GM12878 (cell line): ENCODE measurements at places on chromosomes 3 and 15.

DNA sequence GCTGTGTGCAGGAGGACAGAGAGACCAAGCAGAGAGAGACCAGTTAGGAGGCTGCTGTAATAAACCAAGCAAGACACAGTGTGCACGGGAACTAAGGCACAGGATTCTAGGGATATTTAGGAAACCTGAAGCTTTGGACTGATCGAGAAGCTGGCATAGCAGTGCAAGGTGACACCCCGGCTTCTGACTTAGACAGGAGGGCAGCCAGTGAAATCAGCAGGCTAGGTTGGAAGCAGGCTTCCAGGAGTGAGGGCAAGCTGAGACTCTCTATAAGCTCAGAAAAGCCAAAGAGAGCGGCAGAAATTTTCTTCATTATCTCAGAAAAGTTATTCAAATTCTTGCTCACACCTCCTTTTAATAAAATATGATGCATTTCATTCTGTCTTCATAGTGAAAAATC lies 104.6 kb downstream of the LIPC start:
- DNase-seq: no peak

GRCh38 chr3:101038393-101038792 lies 45.2 kb upstream of the ABI3BP start:
- DNase-seq: no peak

DNA sequence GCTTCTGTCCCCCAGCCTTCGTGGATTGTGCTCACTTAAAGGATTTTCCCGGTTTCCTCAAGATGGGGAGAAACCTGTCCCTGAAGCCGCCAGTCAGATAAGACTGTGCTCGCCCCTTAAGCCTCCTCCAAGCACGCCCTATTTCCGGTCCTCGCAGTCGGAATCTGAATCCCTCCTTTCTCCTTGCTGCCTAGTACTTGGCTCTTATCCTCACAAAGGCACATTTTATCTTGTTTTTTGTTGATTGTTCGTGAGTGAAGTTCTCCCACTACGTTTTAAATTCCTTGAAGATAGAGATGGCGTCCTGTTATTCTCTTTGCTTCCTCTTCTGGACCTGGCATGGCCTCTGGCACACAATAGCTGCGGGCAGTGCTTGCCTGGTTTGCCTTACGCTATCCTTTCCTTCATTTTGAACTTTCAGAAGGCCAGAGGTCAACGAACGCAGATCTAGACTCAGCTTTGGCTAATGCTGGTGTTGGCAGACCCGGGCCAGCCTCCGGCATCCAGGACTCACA lies 1.7 kb downstream of the CLDN11 start:
- no peak for DNase-seq

- no peak for DNase-seq
These were observed 128.4 kb downstream of the XXYLT1 start for GRCh38 chr3:195142519-195142918.

- DNase-seq: no peak
These were observed 107.9 kb upstream of the ARL6 start for GRCh38 chr3:97656638-97657037.

GRCh38 chr15:81851325-81851724 lies 194.5 kb downstream of the MEX3B start:
- DNase-seq: no peak

DNA sequence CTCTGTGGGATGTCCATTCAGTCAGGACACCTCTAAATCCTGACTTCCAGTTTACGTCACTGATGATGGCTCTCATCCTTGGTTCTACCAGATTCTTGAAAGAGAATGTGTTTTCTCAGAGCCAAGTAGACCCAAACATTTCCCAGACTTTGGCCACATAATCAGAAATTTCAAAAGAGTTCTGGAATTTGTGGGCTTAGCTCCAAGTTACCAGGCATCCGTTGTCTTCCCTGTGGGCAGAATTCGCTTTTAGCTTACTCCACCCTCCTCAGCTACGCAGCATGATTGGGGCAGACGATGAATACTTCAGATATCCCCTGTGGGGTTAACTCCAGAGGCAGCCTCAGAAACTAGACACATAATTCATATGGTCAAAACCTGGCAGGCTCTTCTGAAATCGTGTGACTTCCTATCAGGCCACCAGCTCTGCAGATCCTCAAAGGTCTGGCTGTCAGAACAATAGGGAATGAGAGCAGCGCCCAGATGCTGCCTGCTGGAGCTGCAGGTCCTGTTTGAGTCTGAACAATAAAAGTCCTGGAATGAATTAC lies 30.6 kb downstream of the CRTC3 start:
- DNase-seq: no peak

DNA sequence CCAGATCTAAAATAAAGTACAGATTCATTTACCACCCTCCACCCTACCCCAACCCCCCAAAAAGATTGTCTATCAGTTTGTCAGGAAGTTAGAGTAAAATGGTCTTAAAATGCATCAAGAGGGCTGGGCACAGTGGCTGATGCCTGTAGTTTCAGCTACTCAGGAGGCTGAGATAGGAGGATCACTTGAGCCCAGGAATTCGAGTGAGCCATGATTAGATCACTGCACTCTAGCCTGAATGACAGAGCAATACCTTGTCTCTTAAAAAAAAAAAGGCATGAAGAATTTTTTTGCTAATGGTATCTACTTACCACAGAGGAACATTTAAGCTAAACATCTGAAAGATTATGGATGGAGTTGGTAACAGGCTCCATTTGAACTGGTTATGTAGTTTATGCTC lies 71.0 kb downstream of the RBM6 start:
- DNase-seq: no peak

DNA sequence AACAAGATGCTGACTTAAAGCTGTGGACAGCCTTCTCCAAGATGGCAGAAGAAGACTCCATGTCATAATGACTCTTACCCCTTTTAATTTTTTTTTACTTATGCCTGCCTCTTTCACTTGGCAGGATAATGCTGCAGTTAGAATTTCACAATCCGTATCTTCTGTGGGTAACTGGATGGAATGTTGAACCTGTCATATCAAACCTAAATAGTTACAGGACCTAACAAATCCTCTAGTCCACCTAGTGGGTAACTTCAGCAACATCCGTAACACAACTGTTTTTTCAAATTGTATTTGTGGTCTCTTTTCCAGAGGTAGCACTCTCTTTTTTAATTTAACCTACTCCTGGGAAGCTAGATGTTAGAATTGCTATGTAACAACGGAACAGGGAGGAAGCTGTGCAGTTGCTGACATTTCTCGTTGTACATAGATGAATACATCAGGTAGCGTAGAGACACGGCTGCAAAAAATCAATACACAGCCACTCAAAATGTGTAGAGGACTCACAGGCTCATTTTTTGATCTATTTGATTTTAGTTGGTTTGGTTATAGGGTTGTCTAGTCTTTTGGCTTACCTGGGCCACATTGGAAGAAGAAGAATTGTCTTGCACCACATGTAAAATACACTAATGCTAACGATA lies 43.9 kb upstream of the TRPM1 start:
- DNase-seq: no peak

- DNase-seq: no peak
These were observed 76.4 kb downstream of the PDCD6IP start for GRCh38 chr3:33874815-33875214.

GRCh38 chr3:152434142-152434541 lies 165.4 kb downstream of the MBNL1 start:
- no peak for DNase-seq

- no peak for DNase-seq
These were observed 598.7 kb downstream of the IGSF11 start for GRCh38 chr3:118435851-118436350.

- DNase-seq: no peak
These were observed 465.4 kb downstream of the RBMS3 start for GRCh38 chr3:29746163-29746760.

DNA sequence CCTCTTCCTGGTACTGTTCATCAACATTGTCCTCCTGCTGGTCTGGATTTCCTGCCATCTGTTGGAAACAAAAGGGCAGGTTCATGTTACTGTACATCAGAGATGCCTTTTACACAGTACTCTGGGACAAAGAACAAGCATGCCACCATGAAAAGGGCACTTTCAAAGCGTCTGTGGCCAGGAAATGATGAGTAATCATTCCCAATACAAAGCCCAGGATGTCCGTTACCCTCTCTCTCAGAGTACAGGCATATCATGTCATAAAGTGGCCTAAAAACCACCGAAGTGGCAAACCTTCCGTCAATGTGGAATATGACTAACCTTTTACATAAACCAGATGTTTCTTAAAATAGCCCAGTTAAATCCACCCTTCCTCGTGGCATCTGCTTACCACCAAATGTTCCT lies 71.2 kb downstream of the GOLIM4 start:
- DNase-seq: peak; percentile 21

- DNase-seq: no peak
These were observed 30.5 kb downstream of the RAD54L2 start for GRCh38 chr3:51568996-51569395.

- no peak for DNase-seq
These were observed 27.2 kb downstream of the AKAP13 start for GRCh38 chr15:85407421-85408269.

DNA sequence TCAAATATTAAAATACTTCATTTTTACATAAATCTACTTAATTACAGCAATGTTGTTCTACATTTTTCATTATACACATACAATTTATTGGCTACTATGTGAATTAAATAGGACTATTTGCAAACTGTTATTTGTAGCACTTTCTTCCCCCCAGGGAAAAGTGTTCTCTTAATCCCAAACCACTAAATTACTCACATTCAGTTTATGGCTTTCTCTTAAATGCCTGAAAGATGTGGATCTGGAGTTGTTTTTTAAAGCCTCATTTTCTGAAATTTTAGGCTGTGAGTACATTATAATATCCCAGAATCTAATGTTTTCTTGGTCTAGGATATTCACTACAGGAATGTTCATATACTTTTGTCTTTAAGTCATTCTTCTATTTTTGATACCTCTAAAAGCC lies 32.7 kb downstream of the PRTG start:
- no peak for DNase-seq

DNA sequence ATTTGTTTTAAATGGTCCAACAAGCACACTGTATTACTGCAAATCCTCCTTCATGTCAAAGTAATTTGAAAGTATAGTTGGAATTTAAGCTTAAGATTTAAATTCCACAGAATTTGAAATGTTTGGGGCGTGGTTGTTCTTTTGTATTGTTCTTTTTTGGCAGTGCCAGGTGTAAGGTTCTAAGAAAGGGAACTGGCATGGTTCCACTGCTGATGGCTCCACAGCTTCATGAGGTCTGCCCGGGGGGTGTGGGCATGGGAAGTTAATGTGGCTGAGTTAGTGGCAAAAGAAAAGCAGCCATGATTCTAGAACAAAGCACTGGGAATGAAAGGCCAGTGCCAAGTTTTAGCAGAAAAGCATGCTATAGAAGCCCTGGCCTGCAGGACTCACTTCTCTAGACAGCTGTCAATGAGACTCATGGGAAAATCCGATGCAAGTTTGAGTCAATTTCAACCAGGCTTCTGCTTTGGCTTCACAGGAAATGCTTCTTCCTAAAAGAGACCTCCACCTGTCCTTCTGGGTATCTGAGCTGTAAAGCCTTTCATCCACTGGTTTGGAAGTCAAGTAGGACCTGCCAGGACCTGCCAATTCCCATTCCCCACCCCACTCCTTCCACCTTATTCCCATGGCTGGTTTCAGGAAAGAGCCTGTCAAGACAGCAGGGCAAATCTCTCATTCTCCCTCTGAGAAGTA lies 18.9 kb downstream of the CDCP1 start:
- DNase-seq: no peak

- no peak for DNase-seq
These were observed 549.8 kb downstream of the NSUN3 start for GRCh38 chr3:94612631-94613030.

- DNase-seq: no peak
These were observed 763.5 kb downstream of the EDEM1 start for GRCh38 chr3:5951026-5951425.

- peak; percentile 75 for DNase-seq
These were observed 9.4 kb downstream of the BTLA start for GRCh38 chr3:112489674-112490479.

GRCh38 chr3:51391566-51392354 lies 675 bp downstream of the RBM15B start:
- DNase-seq: no peak

GRCh38 chr3:69085168-69085832 lies 563 bp downstream of the ARL6IP5 start:
- DNase-seq: no peak

GRCh38 chr3:140403079-140403478 lies 274.8 kb upstream of the TRIM42 start:
- no peak for DNase-seq

GRCh38 chr15:92634671-92635201 lies 20.8 kb downstream of the FAM174B start:
- no peak for DNase-seq

DNA sequence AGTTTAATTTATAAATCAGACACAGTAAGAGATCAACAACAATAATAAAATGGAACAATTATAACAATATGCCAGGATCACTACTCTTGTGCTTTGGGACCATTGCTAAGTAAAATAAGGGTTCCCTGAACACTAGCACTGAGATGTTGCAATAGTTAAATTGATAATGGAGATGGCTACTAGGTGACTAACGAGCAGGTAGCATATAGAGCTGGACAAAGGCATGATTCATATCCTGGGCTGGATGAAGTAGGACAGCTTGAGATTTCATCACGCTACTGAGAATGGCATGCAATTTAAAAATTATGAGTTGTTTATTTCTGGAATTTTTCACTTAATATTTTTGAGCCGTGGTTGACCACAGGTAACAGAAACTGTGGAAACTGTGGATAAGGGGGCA lies 20.7 kb upstream of the MYZAP start:
- no peak for DNase-seq

DNA sequence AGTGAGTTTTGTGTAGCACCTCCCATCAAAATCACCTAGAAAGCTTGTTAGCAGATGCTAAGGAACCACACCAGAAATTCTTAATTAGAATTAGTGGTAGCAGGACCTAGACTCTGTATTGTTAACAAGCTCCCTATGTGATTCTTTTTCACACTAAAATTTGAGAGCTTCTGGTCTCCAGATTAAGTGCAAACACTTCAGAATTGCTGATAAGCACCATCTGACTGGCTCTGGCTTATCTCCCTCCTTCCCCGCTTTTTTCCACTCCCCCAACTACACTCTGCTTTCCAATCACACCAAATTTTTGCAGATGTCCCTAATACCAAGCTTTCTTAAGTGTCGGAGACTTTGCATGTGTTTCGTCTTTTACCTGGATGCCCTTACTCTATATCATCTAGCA lies 410.1 kb upstream of the DPH6 start:
- DNase-seq: no peak

GRCh38 chr3:186532598-186533072 lies 11.5 kb downstream of the CRYGS start:
- peak; percentile 77 for DNase-seq

- DNase-seq: no peak
These were observed 30.4 kb downstream of the ZNF662 start for GRCh38 chr3:42936157-42936981.

DNA sequence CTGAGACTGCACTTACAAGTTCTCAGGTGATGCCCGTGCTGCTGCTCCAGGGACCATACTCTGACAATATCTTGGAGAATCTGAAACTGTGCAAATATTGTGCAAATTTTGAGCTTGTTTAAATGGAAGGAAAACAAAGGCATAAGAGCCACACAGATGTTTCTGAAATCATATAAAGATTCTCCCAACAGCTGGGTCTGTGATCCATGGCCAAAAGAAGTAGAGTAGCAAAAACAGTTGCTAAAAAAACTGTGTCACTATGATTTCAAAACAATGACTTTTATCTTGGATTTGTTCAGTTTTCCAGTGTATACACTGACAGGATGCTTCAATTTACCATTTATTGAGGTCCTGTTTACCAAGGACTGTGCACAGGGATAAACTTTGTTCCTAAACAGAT lies 25.3 kb downstream of the NPTN start:
- DNase-seq: no peak
